ENCODE measurements at places on chromosomes 12 and 14.
A peak's percentile ranks its signal among the peaks of the same experiment; 100 is the strongest.

- DNase-seq, result no peak
Observed at GRCh38 chr12:68806488-68807237, 1.3 kb upstream of the MDM2 start.

GRCh38 chr12:132439333-132439904 lies 50.5 kb upstream of the FBRSL1 start:
- DNase-seq, result no peak

DNA sequence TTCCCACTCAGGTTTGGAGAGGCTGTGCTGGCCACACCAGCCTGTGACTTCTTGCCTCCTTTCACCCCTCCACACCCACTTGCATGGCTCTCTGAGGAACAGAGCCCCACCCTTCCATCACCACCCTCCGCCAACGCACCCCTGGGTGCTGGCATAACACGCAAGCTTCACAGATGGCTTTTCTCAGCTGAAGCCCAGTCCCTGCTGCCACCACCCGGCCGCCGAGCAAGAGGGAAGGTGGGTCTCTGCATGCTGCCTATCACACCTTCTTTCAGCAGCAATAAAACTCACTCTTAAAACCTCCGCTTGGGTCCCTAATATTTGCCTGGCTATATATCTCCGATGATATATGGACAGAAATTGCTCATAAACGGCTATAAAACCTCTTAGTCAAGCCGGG lies 41.6 kb downstream of the SMUG1 start:
- no peak for DNase-seq

DNA sequence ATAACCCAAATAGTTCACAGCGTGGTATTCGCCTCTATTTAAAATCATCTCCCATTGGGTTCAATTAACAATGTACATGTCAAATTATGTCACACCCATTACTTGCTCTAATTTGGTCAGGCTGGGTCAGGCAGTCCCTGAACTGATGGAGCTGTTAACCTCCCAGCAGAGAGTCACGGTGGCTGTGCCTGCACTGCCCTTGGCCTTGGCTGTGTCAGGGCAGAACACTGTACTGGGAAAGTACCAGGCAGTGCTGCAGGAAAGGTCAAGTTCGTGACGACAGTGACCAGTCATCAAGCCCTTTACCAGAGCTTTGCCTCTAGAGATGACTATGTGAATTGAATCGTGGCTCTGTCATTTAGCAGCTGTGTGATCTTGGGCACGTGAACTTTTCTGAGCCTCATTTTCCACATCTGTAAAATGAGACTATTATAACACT lies 100.0 kb downstream of the ARF6 start:
- peak; percentile 91 for DNase-seq

DNA sequence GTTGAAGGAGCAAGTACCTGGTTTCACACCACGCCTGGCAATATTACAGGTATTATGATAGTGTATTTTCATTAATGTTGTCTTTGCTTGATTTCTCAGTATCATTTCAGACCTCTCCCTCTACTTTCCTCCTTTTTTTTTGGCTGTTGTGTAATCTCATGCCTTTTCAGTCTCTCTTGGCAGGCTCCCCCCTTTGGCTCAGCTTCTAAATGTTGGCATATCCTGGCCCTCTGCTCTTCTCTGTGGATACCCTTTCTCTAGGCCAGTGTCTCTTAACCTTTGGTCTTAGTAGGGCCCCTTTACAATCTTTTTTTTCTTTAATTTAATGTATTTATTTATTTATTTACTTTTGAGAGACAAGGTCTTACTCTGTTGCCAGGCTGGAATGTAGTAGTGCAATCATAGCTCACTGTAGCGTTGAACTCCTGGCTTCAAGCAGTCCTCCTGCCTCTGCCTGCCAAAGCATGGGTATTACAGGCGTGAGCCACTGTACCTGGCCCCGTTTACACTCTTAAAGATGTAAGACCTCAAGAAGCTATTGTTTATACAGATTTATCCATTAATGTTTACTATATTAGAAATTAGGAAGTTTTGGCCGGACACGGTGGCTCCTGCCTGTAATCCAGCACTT lies 12.8 kb downstream of the MTHFD1 start:
- no peak for DNase-seq

- peak; percentile 58 for DNase-seq
Observed at GRCh38 chr12:94100211-94100627, 48.2 kb upstream of the PLXNC1 start.

- DNase-seq, result no peak
Observed at GRCh38 chr12:132606466-132606865, 3.9 kb downstream of the LRCOL1 start.

GRCh38 chr14:99420711-99421110 lies 59.9 kb downstream of the SETD3 start:
- no peak for DNase-seq

GRCh38 chr12:75870878-75871277 lies 160.7 kb downstream of the PHLDA1 start:
- DNase-seq, result peak; percentile 61

All from IMR-90 (cell line).